ENCODE measurements at places on chromosomes 12 and 14. TPM values are rescaled to one million over a fixed set of nuclear protein-coding genes. Genes with fewer than 3 reads are reported as not detected.

The DLGAP5 gene
- total RNA-seq, result 38.1 TPM

The DAZAP2 gene
- total RNA-seq, result 350 TPM

The DPY19L2 gene
- total RNA-seq, result 1.7 TPM

The OVCH1 gene
- not detected for total RNA-seq

The NEDD8 gene
- 451 TPM for total RNA-seq

The LRP1 gene
- 25.7 TPM for total RNA-seq

The ERBB3 gene
- total RNA-seq, result 1.3 TPM

The TOMM20L gene
- total RNA-seq, result not detected

The ERP27 gene
- not detected for total RNA-seq

The CBLN3 gene
- total RNA-seq, result 1.5 TPM

The RERG gene
- 0.36 TPM for total RNA-seq

The CMA1 gene
- not detected for total RNA-seq

The C12orf75 gene
- total RNA-seq, result 136 TPM

The TRPV4 gene
- total RNA-seq, result 0.08 TPM

The MGP gene
- total RNA-seq, result not detected

The SPIC gene
- not detected for total RNA-seq

The GNG2 gene
- total RNA-seq, result 2.1 TPM
